Omental fat pad (tissue), 4 donors: ENCODE measurements at places on chromosomes 5 and 9. TPM values are rescaled to one million over a fixed set of nuclear protein-coding genes. Genes with fewer than 3 reads are reported as not detected.

Gene PFN3
- not detected for total RNA-seq

Gene HABP4
- 12.7 TPM for total RNA-seq

Gene NIPAL4
- 0.84 TPM for total RNA-seq

Gene ARHGEF39
- total RNA-seq = not detected

Gene LCN1
- total RNA-seq = not detected

Gene SPATA31D4
- total RNA-seq = not detected
